ENCODE measurements at places on chromosomes 11 and 22.

DNA sequence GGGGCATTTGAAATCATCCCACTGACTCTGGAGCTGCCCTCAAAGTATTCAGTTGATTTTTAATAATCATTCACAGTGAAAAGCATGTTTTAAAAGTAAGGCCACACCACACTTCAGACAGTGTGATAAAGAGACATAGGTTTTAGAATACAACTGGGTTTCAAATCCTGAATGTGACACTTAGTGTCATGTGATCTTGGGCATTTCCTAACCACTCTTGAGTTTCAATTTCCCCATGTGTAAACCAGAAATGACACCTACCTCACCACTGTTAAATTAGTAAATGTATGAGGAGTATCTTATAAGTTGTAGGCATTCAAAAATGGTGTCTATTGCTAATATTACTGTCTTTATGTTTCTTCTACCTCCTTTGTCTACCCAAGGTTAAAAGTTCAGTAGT, 5.4 kb downstream of the TMEM123 start:
- peak; percentile 71 for DNase-seq

DNA sequence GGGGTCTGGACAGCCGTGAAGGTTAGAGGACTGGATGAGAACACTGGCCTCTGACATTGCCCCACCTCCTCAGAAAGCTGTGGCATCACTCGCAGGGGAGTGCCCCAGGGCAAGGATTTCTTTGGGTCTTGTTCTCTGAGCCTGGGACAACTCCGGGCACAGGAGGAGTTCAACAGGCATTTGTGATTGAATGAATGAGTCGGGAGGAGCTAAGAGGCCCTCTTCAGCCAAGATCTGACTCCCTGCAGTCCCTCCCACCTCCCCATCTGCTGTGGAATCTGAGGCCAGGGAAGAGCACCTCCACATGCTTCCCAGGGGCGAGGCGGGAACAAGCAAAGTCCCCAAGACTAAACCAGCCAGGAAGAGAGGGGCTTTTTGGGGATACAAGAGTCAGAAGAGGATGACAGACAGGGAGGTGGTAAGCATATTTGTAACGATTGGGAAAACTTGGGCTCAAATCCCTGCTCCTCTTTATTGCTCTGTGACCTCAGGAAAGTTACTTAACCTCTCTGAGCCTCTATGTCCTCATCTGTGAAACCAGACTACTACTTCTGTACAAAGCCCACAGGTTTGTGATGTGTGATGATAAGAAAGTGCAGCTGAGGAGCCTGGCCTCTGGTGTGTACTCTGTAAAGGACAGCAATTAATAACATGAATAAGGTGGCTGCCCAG, 6.4 kb downstream of the TP53I11 start:
- no peak for DNase-seq

DNA sequence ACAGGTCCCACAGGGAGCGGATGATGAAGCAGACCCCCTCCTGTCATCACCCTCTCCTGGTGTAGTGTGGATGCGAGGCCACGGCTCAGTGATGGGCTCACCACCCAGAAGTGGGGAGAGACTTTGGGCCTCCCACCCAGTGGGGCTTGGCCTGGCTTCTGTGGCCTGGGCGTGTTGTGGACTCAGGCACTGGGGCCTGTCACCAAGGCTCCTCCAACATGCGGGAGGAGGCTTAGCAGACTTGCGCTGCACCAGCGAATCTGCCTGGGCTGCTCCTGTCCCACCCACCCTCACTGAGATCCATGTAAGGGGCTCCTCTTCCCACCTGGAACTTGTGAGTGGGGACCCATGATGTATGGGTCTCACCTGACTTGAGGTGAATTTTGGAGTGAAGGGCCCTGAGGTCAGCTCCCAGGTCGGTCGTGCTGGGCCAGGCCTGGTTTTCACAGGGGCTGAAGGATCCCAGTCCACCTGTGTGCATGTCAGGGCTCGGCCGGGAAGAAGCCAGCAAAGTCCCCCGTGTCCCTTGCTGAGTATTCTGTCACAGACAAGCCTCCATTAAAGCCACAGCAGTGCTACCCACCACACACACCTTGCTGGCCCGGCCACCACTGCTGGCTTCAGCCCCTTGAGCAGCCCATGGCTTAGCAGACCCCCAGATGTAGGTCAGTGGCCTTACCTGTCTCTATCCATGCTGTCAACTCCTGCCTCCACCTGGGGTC, 4.2 kb downstream of the THAP7 start:
- no peak for DNase-seq

DNA sequence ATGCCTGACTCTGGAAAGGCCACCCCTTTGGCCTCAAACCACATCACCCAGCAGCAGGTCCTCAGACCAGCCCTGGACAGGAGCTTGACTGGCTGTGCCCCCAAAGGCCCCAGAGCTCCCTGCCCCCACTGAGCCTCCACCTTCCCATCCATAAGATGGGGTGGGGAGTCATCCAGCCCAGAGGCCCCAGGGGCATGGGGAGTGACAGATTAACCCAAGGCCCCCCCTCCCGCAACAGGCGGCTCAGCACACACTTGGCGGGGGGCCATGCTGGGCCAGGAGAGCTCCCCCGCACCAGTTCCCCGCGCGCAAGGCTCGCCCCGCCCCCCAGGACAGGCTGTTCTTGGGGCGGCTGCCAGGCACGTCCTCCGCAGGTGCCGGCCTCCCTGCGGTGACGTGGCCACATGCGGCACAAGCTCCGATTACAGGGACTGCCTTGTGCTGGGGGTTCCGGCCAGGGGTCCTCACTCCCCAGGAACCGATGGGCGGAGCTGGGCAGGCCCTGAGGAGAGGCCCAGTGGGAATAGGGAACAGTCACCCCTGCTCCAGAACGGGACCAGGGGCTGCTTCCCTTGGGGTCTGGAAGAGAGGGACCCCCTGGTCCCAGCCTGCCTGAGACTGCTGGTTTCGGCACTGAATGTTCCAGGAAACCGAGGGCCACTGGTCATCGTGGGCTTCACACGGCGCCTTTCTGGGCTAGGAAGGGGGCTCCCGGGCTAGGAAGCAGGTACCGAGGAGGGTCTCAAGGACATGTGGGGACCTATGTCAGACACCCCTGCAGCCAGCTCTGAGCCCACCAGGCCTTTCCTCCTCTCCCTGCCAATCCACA, 5.1 kb upstream of the CDKN1C start:
- no peak for DNase-seq

Measured in inflammatory macrophage (primary cell).